ENCODE measurements at places on chromosomes 5 and 9. TPM values are rescaled to one million over a fixed set of nuclear protein-coding genes. Genes with fewer than 3 reads are reported as not detected.

MTMR12 gene
- 35.2 TPM for total RNA-seq

AGXT2 gene
- not detected for total RNA-seq

DNA sequence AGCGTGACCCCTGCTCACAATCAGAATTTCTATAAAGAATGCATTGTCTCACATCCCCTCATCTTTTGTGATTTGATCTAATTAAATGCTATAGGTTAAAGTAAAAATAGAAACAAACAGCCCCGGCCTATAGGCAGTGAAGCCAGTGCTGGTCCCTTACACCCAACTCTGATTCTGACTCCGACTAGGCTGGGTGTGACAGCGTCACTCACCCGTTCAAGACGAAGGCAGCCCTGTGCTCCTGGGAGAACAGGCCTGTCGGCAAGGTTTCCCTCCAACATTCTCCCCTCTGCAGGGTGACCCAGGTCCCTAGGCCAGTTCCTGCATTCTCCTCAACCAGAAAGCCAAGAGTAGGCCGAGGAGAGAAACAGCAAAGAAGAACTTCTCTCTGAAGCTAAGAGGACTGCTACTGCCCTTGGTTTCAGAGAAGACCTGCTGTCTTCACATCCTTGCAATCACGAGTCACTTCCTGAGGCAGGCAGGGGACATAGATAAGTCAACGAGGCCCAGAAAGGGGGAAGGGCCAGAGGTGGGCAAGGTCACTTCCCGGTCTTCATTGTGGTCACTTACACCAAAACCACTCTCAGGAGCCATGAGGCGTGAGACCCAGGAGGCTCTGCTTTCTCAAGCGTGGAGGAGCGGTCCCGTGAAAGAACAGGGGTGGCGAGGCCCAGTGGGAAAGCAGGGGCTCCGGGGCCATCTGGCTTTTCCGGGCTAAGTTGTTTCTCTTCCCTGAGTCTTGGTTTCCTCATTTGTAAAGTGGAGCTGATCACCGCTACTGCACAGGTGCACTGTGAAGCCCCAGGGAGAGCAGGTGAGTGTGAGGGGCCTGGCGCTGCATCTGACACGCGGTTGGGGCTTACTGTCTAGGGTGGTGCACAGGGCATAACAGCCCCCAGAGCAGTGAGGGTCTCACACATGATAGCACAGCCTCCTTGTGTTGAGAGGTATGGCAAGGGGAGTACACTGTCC is 200.8 kb downstream of the CRB2 start:
- no peak for DNase-seq

GRCh38 chr5:103272377-103272776 is 13.8 kb downstream of the MACIR start:
- DNase-seq = no peak

DNA sequence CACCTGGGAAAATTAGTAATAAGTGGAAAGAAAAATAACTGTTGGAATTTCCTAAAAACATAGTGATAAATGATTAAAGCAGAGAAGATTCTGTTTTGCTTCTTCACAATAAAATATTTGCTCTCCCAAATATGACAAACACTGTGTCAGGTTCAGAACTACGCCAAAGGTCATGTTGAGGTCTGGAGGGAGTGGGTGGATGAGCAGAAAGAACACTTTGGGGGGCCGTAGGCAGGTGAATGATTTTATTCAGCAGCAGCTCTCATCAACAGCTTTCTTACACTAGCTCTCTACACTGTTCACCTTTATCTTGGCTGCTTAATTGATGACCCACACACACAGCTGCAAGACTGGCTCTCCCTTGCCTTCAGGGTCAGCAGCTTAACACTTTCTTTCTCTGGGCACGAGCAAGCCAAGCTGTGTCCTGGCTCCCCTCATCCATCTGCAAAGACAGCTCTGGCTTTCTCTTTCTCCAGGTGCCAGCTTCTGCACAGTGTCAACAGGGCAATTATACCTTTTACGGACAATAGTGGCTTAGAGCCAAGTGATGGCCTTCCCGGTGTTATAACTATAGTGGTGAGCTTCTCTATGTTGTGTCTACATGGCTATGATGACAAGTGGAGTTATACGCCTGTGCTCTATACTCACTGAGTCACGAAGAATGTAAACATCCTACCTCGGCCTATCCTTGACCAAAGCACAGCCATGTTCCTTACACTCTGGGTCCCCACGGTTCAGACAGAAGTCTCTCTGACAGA is 18.9 kb upstream of the GPX8 start:
- no peak for DNase-seq

- DNase-seq = no peak
Observed at GRCh38 chr5:31433229-31433628, 98.7 kb downstream of the DROSHA start.

DNA sequence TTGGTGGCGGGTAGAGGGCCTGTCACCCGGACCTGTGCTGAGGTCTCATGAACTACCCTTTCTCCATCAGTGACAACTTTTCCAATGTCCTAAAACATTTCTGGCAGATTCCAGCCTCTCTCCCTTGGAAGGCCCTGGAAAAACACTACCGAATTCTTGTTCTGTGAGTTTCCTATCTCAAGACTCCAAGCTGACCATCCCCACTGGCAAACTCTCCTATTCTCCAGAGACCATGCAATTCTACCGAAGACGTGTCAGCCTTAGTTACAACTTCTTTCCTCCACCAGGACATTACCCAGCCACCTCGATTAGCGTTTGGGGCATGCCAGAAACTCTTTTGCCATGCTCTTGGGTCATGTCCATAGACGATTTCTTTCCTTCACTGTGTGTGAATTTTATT is 26.8 kb upstream of the GABRP start:
- DNase-seq = no peak
